ENCODE measurements at places on chromosomes 3 and 15.

DNA sequence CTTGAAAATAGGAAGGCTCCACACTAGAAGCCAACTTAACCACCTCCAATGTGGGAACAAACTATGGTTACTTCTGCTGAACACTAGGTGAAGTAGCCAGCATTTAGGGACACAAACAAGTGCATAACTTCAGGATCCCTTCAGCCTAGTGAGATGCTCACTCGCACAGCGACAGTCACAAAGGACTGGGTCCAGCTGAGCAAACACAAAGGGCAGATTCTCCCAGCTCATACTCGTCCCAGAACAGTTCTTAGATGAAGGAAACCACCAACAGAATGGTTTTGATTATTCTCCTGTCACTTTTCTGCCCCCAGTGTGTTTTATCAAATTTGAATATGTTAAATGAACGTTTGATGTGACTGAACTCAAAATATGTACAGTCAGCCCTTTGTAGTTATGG is 201.6 kb downstream of the KCNAB1 start:
- no peak for DNase-seq

DNA sequence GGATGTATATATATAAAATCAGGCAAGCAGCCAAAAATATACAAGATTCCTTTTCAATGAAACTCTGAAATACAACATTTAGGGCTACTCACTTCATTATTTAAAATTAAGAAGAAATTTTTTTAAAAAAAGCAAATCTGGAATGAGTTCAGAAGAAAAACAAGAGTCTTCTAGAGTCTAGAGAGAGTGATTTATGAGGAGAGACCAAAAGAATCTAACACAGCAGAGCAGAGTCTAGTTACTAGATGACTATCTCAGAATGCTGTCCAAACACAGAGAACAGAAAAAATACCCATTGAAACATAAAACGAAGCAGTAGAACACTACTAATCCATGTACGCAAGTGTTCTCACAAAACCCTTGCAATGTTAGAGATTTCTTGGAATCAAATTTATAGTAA is 275.2 kb upstream of the CBLB start:
- DNase-seq, result no peak

DNA sequence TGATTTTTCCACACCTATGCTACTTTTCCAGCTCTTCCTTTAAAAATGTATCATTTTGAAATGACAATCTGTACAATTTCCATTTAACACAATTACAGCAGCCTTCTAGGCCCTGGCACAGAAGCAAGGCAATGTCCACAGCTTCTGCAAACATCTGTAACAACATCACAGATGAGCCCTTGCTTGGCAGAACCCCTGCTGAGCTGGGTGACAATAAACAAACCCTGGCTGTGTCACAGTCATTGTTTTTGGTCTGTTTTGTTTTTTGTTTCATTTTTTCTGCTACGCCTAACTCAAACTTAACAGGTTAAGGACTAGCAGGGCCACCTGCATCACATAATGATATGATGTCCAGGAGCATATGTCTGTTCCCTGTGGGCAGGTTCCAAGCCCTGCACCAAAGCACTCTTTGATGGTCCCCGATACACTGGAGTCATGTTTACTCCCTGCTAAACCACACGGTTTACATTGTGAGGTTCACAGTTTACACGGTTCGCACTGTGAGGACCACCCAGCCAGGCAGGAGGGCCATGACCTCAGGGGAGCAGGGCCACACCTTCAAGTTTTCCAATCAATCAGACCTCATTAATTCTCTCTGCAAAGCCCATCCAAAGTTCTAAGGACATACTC is 186.8 kb upstream of the CHRNA7 start:
- no peak for DNase-seq

DNA sequence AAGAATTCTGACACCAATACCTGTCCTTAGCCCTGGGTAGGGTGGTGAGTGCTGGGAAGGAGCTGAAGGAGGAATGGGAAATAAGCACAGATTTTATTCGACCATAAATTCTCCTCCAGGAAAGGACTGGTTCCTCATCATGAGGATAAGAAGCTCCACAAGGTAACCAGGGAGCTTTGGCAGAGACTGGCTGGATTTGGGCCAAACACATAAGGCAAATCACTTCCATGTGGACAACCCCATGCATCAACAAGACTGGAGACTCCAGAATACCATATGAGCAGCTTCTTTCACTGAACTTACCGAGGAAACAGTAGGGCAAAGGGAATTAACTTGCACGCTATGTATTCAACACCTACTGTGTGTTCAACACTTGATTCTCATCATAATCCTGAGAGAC is 312.5 kb downstream of the NTRK3 start:
- DNase-seq, result no peak

GRCh38 chr3:38843898-38844297 is 27.9 kb upstream of the SCN10A start:
- no peak for DNase-seq

DNA sequence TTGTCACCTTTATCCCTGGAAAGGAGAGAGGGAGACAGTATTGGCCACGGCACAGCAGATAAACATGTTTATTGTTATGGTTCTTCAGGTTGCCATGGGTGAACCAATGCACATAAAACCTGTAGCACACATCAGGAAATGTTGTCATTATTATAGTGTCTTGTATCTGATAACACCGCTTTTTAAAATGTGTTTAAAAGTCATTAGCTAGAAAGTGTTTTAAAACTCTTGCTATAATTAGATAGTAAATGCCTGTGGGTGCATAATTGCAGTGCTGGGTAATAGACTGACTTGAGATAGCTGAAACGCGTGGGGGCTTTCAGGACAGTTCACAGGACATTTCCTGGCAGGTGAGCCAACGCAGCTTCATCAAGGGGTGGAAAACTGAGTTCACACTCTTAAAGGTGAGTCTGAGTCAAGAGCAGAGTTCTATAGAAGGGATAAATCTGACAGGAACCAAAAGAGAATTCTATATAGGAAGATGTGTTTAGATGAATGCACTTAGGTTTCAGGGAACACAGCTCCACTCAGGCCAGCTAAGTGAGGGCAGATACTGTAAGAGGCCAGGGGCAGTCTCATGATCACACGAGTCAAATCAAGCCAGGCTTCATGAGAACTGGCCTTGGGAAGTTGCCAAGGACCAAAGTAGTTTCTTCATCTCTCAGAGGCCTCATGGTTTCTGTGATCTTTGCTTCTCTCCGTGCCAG is 35.6 kb upstream of the PPP4R2 start:
- DNase-seq, result no peak

- DNase-seq, result no peak
These were observed 1.2 kb downstream of the PARL start for GRCh38 chr3:183883291-183884096.

GRCh38 chr15:90161950-90162361 is 39.2 kb upstream of the SEMA4B start:
- DNase-seq, result no peak

- DNase-seq, result no peak
These were observed 61.8 kb upstream of the ZNF148 start for GRCh38 chr3:125436921-125437320.

DNA sequence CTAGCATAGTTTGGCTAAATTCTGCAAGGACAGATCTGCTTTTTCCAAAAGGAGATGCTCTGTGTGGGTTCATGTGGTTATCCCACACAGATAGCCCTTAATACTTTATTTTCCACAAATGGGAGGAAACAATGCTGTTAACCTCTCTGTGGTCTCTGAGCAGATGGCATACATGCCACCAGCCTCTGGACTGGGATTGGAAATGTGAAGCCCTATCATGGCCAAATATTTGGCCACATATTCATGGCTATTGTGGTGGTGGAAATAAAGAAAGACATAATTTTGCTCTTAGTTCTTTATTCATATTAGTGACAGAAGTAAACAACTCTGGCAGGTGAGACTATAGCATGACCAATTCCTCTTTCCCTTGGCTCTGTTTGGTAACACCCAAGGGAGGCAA is 726.2 kb downstream of the ROBO1 start:
- DNase-seq, result no peak

GRCh38 chr3:190399677-190400076 is 11.7 kb downstream of the CLDN16 start:
- DNase-seq, result no peak

DNA sequence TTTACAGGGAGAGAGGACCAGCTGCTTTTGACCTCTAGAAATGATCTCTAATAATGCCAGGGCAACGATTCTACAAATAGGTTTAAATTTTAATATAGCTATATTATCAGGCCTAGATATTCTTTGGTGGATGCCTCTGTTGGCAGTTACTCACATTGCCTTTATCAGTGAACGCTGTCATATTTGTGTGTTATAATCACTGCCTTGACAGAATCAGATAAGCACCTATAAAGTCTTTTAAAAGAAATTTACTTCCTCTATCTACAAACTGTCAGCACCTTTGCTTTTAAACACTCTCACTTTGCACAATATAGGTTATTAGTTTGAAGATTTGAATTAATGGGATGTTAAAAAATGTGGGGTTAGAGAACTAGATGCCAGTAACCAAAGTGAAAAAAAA is 324.1 kb downstream of the ZIC1 start:
- no peak for DNase-seq

DNA sequence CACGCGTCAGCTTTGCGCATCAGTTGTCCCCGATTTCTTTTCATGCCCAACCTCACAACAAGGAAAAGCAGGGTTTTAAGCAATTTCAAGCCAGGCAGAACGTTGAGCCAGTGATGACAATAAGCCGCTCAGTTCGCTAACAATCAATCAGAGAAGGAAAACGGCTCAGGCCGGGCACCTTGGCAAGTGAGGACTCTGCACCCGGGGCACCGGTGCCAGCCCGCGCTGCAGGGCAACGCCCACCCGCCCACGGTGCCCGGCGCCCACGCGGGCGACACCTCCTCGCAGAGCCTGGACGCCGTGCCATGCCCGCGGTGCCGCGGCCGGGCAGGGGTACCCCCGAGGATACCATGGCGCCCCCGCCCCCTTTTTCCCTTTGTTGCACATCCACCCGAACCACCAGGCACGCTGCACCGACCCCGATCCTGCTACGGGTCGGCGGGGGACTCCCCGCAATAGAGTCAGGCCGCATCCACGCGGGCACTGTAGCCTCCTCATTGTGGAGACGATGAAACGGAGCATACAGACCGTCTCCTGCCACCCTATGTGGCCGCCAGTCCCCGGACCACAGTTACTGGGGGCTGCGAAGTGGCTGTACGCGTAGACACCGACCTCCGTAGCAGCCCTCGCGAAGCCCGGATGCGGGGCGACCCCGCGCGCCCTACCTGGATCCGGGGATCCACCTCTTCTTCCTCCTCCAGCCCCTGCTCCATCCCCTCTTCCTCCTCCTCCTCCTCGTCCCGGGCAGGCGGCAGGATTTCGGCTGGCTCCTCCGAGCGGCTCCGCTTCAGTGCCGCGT is 581 bp downstream of the SH3BP5 start:
- DNase-seq, result no peak

DNA sequence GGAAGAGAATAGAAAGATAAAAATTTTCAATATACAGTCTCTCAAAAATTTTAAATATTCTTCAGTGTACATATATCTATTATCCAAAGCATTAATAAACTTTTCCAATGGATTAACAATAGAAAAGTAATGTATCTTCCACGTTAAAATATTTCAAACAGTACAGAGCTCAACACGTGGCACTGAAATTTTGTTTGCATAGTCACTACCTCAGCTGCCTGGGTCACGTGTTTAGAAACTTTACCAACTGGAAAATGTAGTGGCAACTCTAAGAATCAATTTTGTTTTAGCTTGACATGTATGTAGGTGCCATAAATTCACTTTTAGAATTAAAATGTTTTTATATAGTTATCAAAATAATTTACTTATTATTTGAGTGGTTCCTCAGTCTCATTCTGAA is 85.3 kb downstream of the CNTN3 start:
- DNase-seq, result no peak

GRCh38 chr3:127491909-127492308 is 98.6 kb downstream of the TPRA1 start:
- no peak for DNase-seq

GRCh38 chr3:143158014-143158988 is 38.7 kb downstream of the CHST2 start:
- peak; percentile 19 for DNase-seq

DNA sequence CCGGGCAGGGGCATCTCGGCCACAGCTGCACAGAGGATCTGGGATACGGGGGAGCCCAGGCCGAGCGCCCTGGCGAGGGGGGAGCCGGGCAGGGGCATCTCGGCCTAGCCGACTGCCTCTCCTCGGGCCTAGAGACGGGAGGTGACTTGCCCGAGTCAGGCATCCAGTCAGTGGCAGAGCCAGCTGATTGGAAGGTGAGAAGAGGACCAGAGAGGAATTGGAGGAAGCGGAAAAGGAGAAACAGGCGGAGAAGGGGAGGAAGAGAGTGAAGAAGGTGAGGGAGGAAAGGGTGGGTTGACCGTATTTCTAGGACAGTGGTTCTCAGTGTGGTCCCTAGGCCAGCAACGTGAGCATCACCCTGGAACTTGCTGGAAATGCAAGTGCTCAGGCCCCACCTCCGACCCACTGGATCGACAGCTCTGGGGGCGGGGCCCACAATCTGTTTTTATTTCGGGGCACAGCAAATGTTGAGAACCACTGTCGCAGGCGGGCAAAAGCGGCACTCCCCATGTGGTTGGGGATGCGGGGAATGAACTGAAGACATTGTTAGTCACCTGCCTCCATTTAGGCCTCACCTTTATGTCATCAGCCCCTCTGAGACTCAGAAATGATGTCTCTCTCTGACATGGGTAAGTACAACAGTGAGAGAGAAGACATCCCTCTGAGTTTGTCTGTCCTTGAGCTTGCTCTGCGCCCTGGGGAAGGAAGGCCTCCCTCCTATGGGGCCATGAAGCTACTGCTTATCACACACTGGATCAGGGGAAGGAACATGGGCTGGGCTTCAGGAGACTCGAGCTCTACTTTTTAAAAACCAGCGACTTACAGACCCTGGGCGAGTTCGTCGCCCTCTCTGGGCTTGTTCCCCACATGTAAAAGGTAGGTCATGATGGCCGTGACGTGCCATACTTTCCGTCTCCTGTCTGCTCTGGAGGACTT is 1.0 kb upstream of the MELTF start:
- DNase-seq, result no peak

- no peak for DNase-seq
These were observed 6.4 kb downstream of the MGLL start for GRCh38 chr3:127815641-127816605.

DNA sequence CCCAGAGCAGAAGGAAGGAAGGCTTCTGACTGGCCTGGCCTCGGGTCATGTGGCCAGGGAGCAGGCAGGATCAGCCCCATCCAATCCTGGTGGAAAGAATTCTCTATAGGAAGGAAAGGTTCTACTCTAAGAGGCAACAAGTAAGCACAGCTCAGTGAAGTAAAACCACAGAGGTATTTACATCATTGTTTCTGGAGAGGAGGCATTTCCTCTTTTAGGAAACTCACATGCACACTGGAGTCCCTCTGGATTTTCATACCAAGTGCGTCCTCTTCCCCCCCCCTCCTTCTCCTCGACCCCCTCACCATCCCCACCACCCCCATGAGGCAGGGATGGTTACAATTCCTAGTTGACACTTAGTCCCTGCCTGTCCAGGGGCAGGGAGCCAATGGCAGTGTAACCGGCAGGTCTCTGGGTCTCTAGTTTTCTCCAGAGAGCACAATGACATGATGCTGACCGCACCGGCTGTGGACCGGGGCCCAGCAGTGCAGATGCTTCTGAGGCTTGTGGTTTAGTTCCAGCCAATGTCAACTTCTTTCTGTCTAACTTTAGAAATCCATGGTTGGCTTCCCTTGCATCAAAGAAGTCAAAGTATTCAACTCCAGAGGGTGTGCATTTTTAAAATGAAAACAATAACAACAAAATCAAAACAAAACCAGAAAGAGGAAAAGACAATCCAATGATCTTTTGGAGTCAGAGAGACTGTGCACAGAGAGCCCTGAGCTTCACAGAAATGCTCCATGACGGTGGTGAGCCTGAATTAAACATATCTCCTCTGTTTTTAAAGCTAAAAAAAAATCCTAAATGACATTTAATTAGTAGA is 230.3 kb upstream of the TLE3 start:
- no peak for DNase-seq

- DNase-seq, result no peak
These were observed 515.5 kb downstream of the OCA2 start for GRCh38 chr15:27583651-27584050.

All from keratinocyte (primary cell).